Stimulated activated CD8-positive, alpha-beta memory T cell treated with anti-CD3 and anti-CD28 coated beads, Interleukin-4, amount 100 ng/mL, for 24 hours (primary cell): ENCODE measurements at places on chromosomes 1 and 21.

DNA sequence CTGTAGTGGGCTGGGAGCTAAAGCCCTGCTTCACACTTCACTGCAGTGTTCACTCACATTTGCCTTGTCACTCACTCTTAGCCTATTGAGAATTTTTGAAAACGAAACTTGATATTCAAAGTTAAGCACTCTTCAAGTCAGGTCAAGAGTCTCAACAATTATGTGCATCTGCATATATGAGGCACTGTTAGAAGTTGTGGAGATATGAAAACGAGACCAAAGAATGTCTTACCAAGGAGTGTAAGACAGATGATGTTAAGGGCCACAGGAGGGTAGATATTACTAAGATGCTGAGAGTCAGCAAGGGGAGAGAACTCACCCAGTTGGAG, 64.7 kb upstream of the GJA8 start:
- DNase-seq, result no peak

DNA sequence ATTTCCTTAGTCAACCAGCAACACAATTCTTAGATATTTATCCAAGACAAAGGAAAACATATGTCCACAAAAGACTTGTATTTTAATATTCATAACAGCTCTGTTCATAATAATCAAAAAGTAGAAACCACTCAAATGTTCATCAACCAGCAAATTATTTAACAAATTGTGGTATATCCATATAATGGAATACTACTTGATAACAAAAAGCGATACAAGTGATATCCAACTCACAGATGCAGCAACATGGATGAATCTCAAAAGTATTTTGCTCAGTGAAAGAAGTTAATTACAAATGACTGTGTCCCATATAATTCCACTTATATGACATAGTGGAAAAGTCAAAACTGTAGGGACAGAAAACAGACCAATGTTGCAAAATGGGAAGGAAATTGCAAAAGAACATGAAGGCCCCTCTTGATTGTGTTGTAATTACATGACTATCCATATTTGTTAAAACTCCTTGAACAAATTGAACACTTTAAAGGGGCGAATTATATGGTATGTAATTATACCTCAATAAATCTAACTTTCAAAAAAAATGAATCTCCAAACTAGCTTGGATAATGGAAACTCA, 116.9 kb downstream of the EDEM3 start:
- no peak for DNase-seq

- DNase-seq, result no peak
These were observed 141.1 kb downstream of the TOMM20 start for GRCh38 chr1:234987415-234988154.

GRCh38 chr21:16454399-16454798, 724.6 kb downstream of the USP25 start:
- no peak for DNase-seq

DNA sequence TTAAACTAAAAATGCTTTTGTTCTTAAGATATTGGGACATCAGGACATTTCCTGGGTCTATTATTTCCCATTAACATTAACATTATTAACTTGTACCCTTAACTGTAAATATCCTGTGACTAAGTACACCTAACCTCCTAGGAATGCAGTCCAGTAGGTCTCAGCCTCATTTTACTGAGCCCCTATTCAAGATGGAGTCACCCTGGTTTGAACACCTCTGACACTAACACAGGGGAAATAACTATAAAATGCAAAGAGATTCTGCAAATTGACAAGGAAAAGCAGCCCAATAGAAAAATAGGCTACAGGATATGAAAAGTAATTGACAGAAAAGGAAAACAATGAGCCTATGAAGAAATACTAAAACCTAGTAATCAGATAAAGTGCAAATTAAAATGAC, 11.6 kb upstream of the NCMAP start:
- no peak for DNase-seq

DNA sequence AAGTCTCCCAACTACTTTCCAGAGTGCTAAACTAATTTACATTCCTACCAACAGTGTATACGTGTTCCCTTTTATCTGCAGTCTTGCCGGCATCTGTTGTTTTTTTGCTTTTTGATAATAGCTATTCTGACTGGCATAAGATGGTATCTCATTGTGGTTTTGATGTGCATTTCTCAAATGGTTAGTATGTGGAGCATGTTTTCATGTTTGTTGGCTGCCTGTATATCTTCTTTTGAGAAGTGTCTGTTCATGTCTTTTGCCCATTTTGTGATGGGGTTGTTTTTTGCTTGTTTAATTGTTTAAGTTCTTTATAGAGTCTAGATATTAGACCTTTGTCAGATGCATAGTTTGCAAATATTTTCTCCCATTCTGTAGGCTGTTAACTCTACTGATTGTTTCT, 46.6 kb downstream of the MAST2 start:
- DNase-seq, result no peak

DNA sequence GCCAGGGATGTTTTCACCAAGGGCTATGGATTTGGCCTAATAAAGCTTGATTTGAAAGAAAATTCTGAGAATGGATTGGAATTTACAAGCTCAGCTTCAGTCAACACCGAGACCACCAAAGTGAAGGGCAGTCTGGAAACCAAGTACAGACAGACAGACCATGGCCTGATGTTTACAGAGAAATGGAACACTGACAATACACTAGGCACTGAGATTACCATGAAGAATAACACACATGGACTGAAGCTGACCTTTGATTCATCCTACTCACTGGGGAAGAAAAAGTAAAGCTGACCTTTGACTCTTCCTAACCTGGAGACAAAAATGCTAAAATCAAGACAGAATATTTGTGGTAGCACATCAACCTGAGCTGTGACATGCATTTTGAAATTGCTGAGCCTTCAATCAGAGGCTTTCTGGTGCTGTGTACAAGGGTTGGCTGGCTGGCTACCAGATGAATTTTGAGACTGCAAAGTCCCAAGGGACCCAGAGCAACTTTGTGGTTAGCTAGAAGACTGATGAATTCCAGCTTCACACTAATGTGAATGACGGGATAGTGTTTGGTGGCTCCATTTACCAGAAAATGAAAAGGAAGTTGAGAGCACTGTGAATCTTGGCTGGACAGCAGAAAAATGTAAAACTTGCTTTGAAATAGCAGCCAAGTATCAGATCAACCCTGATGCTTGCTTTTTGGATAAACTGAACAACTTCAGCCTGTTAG, 190.4 kb upstream of the KCTD3 start:
- no peak for DNase-seq

- no peak for DNase-seq
These were observed 29.1 kb upstream of the F13B start for GRCh38 chr1:197096137-197096536.

DNA sequence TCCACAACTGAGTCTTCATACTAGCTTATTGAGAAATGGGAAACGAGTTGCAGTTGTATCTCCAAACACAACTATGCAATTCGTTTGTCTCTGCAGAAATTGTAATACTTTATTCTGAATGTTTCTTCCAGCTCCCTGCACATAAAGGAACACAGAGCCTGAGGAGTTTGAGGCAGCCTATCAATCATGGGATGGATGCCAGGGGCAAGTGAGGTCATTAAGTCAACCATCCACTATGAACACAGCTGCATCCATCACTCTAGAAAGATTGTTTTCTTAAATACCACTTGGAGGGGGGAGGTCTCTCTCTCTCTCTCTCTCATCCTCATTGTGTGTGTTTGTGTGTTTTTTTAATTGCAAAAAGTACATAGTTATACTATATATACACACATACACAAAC, 2.9 kb upstream of the PSMB2 start:
- DNase-seq, result no peak

DNA sequence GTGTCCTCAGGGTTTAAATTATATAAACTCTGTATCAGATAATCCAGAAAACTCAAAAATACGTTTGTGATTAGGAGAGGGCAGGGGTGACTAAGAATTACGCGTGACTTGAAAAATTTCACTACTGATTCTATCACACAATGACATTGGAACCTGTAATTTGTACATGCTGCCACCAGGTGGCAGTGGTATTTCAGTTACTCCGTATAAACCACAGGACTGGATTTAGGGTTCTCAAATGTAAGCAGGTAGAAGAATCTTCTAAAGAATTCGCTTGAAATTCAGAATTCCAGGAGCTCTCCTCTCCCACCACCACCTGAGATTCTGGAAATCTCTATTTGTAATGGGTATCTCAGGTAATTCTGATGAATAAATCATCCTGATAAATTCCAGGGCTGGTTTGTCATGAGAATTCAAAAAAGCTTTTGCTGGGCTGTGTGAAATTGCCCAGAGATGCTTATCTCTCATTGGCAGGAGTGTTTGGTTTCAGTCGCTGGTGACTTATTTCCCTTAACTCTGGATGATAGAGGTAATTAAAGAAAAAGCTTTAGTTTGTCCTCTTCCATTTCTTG, 1.7 kb upstream of the KRTAP7-1 start:
- DNase-seq, result no peak

DNA sequence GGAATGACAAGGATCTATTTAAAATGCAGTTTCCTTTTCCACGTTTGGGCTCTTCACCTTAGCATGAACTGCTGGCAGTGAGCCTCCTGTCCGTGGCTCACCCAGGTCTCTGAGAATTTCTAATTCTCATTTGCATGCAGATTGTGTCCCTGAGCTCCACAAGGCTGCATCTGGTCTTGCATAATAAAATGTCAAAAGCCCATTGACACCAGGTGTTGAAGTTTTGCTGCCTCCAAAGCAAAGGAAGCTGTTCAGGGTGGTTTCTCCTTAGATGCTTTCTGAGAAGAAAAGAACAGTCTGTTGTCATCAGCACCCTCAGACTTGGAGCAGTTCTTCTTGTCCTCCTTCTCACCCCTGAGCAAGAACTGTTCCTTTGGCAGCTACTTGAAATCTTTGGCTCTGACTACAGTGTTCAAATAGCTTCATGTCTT, 433.1 kb upstream of the KAZN start:
- DNase-seq, result no peak

DNA sequence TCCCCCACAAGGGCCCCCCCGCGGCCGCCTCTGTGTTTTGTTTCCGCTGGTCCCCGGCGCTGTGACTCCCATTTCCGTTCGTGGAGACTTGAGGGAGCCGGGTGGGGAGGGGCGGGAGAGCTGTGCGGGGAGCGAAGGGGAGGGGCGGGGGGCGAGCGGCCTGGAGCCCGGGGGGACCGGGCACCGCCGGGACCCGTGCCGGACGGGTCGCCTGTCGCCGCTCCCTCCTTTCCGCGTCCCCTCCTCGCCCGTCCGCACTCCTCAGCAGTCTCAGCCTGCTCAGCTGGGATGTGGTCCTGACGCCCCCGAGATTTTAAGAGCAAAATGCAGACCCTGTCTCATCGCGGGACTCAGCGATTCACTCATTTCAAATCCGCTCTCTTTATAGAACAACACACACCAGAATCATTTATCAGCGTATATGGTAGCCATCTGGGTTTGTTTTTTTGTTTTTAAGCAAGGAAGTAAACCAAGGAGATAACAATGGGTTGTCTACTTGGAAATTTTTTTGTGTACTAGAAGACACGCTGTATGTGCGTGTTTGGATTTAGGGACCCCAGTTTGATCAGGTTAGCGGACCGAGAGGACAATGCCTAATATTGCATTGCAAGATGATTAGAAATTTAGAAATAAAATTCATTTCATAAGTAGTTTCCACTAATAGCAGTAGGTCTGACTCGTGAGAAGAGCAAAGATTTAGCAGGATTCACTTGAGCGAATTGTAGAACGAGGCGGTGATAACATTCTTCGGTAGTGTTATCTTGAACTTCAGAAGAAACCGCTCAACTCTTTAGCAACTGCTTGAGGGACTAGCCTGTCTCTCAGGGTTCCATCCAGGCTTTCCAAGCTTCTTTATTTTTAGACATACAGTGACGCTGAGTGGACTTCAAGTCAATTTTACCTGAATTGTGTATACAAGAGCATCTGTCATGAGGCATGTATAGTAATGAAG, 1.1 kb downstream of the GABPA start:
- peak; percentile 72 for DNase-seq

DNA sequence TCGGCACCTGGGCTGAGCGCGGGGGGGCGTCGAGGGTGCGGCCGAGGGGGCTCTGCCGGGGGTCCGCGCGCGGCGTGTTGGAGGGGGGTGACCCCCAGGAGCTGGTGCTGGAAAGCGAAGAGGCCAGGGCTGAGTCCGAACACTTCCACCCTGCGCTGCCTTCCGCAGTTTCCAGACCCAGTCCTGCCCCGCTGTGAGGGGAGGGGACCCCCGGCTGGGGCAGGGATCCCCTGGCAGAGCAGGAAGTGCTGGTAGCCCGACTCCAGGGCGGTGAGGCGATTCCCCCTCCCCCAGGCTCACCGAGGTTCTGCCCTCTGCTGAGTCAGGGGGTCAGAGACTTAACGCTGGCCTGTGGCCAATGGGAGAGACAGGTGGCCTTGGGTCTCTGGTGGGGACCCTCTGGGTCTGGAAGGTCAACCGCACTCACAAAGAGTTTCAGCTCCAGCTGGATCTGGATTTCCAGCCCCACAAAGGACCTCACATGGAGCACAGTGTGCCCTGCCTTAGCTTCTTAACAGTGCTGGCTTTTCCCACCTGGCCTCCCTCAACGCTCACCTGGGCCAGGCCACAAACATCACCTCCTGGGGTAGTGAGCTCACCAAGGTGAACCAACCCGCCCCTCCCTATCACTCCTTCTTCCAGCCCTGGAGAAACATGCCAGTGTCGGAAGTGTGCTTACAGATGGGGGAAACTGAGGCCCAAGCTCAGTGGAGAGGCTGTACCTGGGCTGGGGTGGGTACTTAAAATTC, 39.8 kb upstream of the SYNC start:
- DNase-seq, result no peak

DNA sequence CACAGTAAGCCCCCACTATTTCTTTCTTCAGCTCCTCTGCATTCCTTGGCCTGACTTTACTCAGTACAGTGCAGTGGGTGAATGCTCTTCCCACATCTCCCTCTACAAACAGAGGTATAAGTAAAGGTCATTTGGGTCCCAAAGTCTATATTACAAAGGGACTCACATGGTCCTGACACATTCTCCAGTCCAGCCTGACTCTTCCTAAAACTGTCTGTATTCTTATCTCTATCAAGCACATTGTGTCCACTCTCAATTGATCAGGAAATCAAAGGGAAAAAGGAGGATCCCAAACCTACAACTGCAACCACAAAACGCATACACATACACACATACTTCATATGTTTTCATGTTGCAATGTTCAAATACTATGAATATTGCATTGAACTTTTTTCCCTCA, 49.4 kb downstream of the FRRS1 start:
- DNase-seq, result no peak

- no peak for DNase-seq
These were observed 73.6 kb upstream of the SLC45A1 start for GRCh38 chr1:8244304-8244703.

GRCh38 chr21:18985584-18985983, 582.0 kb upstream of the TMPRSS15 start:
- DNase-seq, result no peak

DNA sequence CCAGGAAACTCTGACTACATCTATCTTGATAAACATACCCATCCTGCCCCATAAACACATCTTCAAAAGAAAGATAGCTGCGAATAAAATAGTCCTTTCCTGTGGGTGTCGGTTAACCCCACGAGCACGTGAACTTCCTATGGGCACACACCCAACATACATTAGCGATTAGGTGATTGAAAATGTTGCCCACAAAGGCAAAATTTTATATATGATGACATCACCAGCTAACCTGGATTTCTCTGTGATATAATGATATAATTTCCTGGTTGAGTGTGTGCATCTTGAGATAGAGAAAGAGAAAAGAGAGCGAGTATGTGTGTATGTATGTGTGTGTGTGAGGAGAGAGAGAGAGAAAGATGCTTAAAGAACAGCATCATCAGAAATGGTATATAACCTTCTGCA, 296.1 kb downstream of the PTPRC start:
- DNase-seq, result peak; percentile 30

- DNase-seq, result no peak
These were observed 2.3 kb downstream of the SLC37A1 start for GRCh38 chr21:42515708-42516502.

GRCh38 chr1:226656601-226657277, 82.3 kb downstream of the ITPKB start:
- no peak for DNase-seq

- DNase-seq, result no peak
These were observed 24.2 kb downstream of the MAN1C1 start for GRCh38 chr1:25640646-25641328.
